Ovary (tissue), 10 donors: ENCODE measurements at places on chromosomes 2 and 18. TPM values are rescaled to one million over a fixed set of nuclear protein-coding genes. Genes with fewer than 3 reads are reported as not detected.

GRCh38 chr2:235606004-235606715 lies 112.3 kb downstream of the AGAP1 start:
- DNase-seq: no peak

Gene DOK1
- total RNA-seq: 12.9 TPM

- DNase-seq: no peak
Observed at GRCh38 chr2:2263196-2263829, 67.8 kb downstream of the MYT1L start.

DNA sequence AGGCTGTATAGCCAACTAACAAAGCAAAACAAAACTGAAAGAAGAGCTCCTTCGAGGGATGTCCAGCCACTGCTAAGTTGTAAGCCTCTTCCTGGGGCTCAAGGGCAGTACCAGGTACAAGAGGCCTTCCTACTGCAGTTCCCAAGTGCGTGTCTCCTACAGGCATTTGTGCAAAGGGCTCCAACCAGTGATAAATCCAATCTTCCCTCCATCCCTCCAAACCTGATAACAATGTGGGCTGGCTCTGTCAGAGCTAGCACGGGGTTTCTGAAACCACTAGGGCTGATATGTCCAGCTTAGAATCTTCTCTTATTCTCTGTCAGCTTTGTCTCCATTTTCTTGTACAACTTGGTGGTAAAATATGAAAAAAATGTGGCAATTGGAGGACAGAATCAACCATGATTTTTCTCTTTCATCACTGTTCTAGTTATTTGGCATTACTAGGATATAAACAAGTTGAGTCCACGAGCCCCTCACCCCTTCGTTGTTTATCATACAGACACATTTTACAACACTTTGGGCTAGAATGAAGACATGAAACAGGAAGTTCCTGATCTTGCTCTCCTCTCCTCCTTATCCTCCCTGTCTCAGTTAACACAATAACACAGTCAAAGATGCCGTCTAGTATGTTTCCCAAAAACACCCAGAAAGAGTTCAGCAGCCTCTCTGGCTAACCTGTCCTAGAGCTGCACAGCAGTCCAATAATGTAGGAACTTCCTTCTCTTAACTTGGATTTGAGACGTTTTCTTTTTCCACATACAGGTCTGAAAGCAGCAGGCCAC lies 35.4 kb upstream of the WIPF1 start:
- DNase-seq: no peak

- DNase-seq: no peak
Observed at GRCh38 chr2:36367486-36367885, 11.9 kb downstream of the CRIM1 start.

Gene SLC35F5
- 67.3 TPM for total RNA-seq

DNA sequence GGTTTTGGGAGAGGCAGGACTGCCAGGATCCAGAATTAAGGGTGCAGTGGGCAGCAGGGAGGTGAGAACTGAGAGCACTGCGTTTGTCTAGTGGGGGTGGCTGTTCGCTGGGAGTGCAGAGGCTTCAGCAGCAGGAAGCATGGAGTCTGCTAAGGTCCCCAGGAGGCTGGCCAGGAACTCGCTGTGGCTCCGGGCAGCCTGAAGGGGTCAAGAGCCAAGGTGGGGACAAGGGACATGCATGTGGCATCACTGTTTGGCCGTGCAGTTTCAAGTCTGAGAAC lies 43.2 kb upstream of the SEMA4C start:
- DNase-seq: no peak

- DNase-seq: no peak
Observed at GRCh38 chr2:27573452-27573851, 9.4 kb upstream of the ZNF512 start.

Gene POMC
- total RNA-seq: 1.6 TPM

Gene TLX2
- total RNA-seq: not detected

DNA sequence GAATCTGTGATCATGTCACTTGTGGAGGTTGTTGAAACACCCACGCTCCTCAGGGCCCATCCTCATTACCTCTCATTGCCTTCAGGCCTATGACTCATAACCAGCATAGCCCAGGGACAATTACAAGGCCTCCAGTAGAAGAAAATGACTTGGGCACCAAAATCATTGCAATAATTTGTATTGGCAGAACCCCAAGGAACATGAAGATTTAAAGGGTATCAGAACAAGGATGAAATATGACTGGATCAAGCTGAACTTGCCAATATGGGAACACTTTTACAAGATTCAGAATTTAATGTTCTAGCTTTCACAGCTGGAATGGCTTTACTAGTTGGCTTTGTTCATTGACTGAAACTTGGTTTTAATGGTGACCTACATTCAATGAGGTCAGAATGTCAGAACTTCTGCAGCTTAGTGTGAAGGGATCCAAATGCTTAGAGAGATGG lies 156.4 kb downstream of the COPS8 start:
- no peak for DNase-seq

DNA sequence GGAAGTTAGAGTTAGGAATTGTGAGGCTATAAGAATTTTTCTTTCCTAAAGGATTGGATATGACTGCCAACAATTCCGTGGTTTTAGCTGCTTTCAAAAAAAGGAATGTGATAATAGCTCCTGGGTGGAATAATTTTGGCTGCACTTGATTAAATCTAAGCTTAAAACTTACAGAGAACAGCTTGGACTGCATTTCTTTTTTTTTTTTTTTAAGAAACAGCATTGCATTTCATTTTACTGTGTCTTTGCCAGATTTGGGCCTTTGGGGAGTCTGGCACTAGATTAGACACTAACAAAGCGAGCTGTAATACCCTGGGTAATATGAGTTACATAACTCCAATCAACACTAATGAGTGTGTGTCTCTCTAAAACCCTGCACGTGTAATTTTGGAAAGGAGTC lies 37.8 kb upstream of the ZNF397 start:
- DNase-seq: no peak

Gene UGT1A10
- total RNA-seq: not detected

DNA sequence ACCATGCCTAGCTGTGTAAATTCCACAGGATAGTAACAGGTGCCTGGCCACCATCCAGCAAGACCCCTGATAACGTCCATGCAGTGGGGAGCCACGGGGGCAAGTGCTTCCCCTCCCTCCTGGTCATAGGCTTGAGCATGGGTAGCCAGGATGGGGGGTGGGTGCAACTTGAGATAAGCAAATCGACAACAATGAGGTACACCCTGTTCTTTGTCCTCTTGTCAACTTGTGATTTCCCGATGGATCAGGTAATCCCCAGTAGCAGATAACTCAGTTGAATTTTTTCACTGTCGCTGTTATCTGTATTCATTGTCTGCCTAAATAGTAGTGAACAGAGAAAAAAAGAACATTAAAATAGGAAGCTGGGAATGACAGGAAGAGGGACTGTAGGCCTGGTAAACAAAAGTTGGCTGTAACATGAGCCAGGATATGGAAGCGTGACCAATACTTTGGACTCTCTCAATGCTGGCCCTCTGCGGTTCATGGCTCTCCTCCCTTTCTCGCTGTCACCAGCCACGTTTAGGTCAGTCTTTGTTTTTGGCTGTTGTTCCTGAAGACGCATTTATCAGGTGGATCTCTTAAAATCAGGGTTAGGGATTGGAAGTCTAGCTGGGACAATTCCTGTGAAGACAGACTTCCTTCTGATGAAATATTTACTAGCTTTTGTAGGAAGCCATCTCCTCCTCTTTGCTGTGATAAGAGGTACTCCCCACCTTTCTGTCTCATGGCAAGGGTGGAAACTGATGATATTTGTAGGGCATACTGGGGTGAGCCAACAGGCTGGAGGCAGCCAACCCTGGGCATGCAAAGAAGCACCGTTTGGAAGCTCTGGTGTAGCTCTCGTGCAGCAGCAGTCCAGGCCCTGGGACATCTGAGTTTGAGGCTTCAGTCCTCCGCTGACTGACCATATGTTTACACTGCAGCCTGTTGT lies 42.4 kb downstream of the TCF7L1 start:
- DNase-seq: no peak

Gene TMEFF2
- not detected for total RNA-seq

GRCh38 chr2:7020468-7020867 lies 103.3 kb downstream of the RNF144A start:
- DNase-seq: no peak

GRCh38 chr2:172782506-172783164 lies 47.0 kb downstream of the RAPGEF4 start:
- DNase-seq: no peak

- DNase-seq: no peak
Observed at GRCh38 chr2:236825989-236826510, 256.4 kb downstream of the ACKR3 start.

GRCh38 chr18:48829443-48830149 lies 121.2 kb downstream of the SMAD7 start:
- peak; percentile 35 for DNase-seq

DNA sequence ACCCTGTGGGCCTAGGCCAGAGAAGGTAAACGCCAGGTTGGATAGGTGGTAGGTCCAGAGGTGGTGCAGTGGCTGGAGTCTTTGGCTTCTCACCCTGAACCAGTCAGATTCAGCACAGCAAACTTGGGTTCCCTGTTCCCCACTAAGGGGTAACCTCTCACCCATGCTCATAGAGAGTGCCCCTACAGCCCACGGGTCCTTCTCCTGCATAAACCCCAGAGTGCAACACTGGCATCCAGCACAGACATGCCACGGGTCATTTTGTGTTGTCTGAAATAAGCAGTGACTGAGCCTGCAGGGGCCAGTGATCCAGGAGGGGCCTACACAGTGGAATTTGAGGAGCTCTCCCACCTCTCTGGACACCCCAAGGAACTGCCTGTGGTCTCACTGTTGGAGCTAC lies 40.5 kb upstream of the ATP6V1B1 start:
- no peak for DNase-seq

DNA sequence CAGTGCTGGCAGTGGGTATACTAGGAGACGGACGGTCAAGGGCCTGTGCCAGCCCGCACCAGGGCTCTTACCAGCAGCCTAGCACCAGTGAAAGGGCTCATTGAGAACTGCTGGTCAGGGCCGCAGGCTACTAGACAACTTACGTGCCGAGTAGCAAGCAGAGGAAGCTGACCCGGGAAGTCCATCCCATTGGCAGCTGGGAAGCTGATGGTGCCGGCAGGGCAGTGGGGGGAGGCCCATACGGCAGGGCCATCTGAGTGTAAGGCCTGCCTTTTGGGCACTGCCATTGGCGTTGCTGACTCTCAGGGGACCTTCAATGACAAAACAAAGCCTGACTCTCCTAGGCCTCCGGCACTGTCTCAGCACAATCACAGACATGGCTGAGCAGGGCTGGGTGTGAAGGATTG lies 20.6 kb downstream of the EFR3B start:
- no peak for DNase-seq

DNA sequence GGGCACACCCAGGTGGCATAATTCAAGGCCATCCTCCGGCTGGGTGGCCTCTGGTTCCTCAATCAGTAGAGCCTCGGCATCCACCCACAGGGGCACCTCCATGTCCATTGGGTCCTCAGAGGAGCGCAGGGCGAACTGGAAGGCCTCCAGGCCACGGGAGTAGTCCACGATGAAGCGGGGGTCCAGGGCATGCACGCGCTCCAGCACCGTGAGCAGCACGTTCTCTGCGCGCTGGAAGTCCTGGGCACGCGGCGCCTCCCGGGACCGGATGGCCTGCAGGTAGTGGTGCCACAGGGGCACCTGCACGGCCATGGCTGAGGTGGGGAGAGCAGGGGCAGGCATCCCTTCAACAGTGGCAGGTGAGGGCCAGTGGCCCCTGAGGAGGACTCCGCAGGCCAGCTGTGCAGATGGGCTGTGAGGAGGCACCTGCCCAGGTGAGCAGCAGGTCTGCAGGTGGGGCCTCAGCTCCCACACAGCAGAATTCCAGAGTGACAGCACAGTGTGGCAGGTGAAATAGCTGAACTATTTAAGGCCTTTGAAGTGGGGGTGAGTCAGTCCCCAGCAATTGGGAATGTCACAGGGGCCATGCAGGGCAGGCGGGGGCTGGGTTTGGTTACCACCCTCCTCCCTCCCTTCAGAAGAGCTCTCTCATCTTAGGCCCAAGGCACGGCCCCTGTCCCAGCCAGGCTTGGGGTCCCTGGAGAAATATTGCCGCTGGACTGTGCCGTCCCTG lies at the start of gene MAB21L4:
TSS of gene MAB21L4 (minus strand) at position 501 of the 733 bp plus-strand sequence. CDS start at position 342, 159 bp downstream.
- DNase-seq: no peak

GRCh38 chr2:214800180-214800579 lies 9.3 kb downstream of the BARD1 start:
- DNase-seq: no peak

DNA sequence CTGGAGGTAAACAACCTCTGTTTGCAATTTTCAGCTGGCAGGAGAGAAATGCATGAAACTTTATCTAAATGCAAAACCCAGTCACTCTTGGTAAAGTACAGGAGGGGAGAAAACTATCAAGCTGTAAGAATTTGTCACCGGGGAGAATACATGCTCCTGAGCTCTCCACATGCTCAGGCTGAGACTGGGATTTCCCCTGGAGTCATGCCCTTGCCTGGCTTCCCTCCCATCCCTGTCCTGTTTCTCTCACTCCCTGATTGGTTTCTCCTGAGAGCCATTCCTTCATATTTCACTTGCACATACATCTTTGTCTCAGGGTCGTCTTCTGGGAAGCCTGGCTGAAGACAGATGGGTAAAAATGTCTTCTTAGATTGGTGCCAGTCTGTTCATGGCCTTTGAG lies 52.9 kb upstream of the SPATS2L start:
- no peak for DNase-seq

Gene NEURL3
- not detected for total RNA-seq

Gene FAM237A
- not detected for total RNA-seq

Gene HOXD10
- 3.2 TPM for total RNA-seq

DNA sequence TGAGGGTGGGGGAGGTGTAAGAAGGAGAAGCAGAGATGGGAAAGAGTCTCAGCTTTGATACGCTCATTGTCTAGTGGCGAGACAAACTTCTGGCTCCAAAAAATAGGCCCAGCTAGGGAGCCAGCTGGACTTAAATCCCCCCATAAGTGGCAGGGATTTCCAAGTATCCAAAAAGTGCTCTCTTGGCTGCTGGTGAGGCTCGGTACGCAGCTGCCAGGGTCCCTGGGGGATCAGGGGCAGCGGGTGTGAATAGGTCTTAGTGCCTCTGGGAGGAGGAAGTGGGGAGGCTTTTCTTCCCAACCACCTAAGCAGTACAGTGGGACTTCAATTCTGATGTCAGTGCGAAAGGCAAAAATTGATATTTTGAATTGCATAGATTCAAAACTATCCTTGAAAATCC lies 73.5 kb downstream of the ALK start:
- no peak for DNase-seq

GRCh38 chr18:79583984-79584401 lies 95.6 kb upstream of the CTDP1 start:
- peak; percentile 14 for DNase-seq

DNA sequence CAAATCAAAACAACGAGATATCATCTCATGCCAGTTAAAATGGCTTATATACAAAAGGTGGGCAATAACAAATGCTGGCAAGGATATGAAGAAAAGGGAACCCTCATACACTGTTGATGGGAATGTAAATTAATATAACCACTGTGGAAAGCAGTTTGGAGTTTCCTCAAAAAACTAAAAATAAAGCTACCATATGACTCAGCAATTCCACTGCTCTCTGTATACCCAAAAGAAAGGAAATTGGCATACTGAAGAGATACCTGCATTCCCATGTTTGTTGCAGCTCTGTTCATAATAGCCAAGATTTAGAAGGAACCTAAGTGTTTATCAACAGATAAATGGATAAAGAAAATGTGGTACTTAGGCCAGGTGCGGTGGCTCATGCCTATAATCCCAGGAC lies 124.8 kb downstream of the MSTN start:
- no peak for DNase-seq

- DNase-seq: no peak
Observed at GRCh38 chr18:47547539-47548202, 296.2 kb upstream of the SKOR2 start.

GRCh38 chr2:57105694-57106093 lies 921.9 kb downstream of the CCDC85A start:
- no peak for DNase-seq
